Aorta (tissue), 5 donors: ENCODE measurements at places on chromosomes 7 and 10.

DNA sequence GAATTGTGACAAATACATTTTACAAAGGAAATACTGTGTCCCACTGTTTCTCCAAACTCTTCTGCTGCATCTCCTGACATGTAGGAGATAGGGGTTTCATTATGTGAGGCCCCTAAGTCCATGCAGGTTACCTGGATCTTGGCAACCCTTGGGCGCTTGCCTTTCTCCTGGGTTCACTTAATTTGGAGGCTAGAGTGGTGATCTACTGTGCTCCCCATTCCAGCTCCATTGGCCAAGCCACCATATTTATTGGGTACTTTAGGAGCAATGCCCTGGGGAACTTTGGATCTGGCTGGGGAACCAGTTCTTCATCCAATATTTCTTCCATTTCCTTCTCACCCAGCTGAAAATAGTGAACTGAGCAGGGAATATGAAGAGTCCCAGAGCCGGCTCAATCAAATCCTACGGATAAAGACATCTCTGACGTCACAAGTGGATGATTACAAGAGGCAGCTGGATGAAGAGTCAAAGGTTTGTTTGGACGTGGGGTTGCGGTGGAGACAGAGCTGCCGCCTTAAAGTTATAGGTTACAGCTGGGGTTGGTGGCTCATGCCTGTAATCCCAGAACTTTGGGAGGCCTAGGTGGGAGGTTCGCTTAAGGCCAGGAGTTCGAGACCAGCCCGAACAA, 18.5 kb downstream of the MYH16 start:
- DNase-seq = no peak

GRCh38 chr7:3140834-3141233, 97.2 kb upstream of the CARD11 start:
- DNase-seq = peak; percentile 36

DNA sequence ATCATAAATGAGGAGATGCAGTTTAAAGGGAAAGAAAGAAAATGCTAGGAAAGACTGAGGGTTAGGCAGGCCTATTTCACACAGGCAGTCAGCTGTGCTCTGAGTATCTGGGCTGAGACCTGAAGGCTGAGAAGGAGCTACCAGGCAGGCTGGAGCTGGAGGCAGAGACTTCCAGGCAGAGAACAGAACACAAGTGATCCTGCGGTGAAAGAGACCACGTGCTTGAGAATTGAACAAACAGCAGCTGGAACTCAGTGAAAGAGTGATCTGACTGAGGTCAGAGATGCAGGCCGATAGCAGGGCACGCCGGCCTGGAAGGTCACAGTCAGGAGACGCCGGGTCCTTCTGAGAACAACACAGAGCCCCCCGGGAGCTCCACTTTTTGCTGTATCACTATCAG, 147.8 kb downstream of the ADAM12 start:
- no peak for DNase-seq

GRCh38 chr10:50577681-50578350, 45.9 kb downstream of the SGMS1 start:
- DNase-seq = no peak
